ENCODE measurements at places on chromosomes 5 and 9.

- DNase-seq = no peak
Observed at GRCh38 chr5:139636207-139636792, 11.8 kb upstream of the CXXC5 start.

GRCh38 chr5:93724791-93725190 lies 16.6 kb downstream of the POU5F2 start:
- no peak for DNase-seq

- no peak for DNase-seq
Observed at GRCh38 chr5:16773991-16774390, 157.2 kb upstream of the RETREG1 start.

- DNase-seq = no peak
Observed at GRCh38 chr5:138402640-138403039, 36.2 kb upstream of the REEP2 start.

- no peak for DNase-seq
Observed at GRCh38 chr5:129249886-129250285, 155.3 kb downstream of the ISOC1 start.

DNA sequence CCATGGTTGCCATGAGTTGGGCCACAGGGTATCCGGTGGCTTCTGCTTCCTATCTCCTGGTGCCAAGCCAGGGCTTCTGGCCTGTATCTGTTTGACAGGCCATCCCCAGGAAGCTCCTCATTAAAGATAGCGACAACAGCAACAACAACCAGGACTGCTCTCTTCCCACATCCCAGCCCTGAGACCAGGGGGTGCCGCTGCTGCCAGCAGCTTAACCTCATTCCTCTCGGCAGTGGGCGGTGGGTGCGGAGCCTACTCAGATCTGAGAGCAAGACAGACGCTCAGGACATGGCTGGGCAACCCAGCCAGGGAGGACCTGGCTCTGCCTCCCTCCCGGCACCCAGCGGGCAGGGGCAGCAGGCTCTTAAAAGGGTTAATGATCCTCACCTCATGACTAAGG lies 98.3 kb downstream of the PSD2 start:
- no peak for DNase-seq

GRCh38 chr5:180624587-180624986 lies 24.8 kb downstream of the FLT4 start:
- no peak for DNase-seq

GRCh38 chr5:86124333-86124732 lies 493.4 kb upstream of the COX7C start:
- no peak for DNase-seq

DNA sequence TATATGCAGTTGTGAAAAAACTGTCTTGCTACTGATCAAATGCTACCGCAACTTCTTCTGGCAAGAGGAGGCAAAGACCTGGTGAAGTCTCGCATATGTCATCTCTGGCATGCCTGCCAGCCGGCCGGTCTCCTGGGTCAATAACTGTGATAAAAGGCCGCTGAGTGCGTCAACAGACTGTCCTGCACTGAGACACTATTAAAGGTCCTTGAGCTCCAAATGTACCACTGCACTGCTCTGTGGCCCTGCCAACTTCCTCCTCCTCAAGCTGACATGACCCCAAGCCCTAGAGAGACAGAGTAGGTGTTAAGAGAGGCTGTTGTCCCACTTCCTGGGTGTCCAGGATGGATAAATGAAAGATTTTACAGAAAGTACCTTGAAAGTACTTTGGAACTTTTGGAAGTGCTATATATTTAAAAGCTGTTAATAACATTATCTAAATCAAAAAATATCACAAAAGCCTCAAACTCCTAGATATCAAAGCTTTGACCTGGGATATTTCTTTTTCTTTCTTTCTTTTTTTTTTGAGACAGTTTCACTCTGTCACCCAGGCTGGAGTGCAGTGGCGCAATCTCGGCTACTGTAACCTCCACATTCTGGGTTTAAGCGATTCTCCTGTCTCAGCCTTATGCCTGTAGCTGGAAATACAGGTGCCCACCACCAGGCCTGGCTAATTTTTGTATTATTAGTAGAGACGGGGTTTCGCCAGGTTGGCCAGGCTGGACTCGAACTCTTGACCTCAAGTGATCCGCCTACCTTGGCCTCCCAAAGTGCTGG lies 31.5 kb downstream of the RAPGEF1 start:
- peak; percentile 66 for DNase-seq

- DNase-seq = no peak
Observed at GRCh38 chr5:82885627-82886389, 191.4 kb downstream of the TMEM167A start.

DNA sequence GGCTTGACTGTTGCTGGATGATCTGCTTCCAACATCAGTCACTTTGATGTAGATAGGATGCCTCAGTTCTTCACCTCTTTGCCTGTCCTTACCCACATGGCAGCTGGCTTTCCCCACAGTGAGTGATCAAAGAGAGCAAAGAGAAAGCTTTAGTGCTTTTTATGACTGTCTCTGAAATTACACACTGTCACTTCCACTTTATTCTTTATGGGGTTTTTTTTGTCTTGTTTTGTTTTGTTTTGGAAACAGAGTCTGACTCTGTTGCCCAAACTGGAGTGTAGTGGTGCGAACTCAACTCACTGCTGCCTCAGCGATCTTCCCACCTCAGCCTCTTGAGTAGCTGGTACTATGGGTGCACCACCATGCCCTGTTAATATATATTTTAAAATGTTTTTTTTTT lies 32.4 kb upstream of the C5orf24 start:
- no peak for DNase-seq

DNA sequence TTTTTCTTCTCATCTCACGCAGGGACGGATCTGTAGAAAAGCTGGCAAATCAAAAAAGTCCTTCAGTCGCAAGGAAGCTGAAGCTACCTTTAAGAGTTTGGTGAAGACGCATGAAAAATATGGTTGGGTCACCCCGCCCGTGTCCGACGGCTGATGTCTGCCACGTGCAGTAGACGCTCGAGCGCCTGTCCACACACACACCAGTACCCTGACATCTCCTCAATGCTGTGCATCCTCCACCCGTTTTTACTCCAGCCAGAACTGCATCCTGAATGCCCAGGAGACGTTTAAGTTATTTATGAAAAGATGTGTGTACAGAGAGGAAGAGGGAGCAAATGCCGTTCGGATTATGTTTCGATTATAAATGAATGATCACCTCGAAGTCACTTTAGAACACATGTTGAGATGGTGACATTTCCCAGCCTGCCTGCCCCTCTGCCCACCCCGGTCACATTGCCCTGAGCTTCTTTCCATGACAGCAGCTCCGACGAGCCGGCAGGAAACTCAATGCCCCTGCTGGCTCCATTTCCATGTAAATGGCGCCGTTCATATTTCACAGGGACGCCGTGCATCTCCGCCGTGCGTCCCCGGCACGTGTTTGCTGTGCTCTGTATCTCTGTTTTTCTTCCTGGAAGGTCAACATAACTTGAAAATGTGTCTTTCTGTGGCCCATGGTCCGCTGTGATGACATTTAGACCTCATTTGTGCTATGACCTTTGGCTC lies 42.7 kb downstream of the UBE2QL1 start:
- no peak for DNase-seq

DNA sequence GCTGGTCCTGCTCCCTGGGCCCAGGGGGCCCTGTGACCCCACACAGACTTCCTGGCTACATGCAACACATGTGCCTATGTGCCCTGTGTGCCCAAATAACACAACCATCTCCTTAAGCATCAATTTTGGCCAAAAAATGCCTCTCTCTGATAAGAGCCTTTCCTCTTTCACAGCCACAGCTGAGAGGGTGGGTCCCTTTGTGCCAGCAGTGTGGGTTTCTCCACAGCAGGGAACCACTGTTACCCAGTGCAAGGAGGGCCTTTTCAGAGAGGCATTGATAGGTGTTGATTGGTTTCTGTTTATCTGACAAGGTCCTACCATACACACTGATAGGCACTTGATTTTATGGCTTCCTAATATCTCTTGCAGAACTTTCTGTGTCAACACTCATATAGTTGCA lies 42.7 kb downstream of the SYK start:
- DNase-seq = no peak

- DNase-seq = no peak
Observed at GRCh38 chr5:109900911-109901627, 211.3 kb downstream of the MAN2A1 start.

GRCh38 chr9:132986640-132987620 lies 8.4 kb downstream of the GFI1B start:
- no peak for DNase-seq

GRCh38 chr9:134640506-134641172 lies 964 bp upstream of the COL5A1 start:
- DNase-seq = no peak

DNA sequence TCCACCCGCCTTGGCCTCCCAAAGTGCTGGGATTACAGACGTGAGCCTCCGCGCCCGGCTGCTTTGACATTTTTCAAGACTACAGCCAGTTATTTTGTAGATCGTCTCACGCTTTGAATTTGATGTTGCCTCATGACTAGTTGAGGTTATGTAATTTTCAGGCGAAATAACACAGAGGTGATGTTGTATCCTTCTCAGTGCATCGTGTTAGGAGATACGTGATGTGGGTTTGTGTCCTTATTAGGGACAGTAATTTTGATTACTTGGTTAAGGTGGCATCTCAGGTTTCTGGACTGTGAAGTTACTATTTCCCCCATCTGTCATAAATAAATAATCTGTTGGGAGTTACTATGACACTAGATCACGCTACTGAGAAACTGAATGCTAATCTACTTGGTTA lies 25.0 kb downstream of the CTNNA1 start:
- DNase-seq = no peak

DNA sequence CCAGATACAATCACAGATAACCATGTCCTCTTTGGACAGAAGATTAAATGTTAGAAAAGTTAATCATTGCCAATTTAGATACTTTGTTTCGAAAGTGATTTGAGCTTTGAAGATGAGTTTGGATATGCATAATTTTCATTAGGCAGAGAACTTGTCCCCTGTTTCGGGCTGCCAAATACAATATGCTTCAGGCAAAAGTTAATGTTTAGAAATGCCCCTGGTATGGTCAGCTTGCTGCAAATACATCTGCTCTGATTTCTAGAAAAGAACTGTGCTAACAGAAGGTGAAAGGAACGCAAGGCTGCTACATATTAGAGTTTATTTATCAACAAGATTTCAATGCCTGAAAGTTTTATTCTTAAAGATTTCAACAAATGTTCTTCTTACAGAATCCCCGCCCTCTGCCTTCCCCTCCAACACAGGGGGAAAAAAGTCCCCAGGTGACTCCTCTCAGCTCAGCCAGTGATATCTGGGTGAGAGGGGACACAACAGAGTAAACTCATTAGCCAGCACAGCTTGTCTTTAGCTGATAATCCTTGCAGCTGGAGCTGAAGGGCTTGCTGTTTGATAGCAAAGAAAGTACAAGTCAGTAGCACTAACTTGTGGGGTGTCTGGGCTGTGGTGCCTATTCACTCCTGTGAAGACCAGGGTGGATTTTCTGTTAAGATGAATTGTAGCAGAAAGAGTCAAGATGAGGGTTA lies 435.7 kb downstream of the DMAC1 start:
- DNase-seq = no peak

GRCh38 chr5:74639807-74640449 lies 600 bp downstream of the ENC1 start:
- DNase-seq = peak; percentile 75

DNA sequence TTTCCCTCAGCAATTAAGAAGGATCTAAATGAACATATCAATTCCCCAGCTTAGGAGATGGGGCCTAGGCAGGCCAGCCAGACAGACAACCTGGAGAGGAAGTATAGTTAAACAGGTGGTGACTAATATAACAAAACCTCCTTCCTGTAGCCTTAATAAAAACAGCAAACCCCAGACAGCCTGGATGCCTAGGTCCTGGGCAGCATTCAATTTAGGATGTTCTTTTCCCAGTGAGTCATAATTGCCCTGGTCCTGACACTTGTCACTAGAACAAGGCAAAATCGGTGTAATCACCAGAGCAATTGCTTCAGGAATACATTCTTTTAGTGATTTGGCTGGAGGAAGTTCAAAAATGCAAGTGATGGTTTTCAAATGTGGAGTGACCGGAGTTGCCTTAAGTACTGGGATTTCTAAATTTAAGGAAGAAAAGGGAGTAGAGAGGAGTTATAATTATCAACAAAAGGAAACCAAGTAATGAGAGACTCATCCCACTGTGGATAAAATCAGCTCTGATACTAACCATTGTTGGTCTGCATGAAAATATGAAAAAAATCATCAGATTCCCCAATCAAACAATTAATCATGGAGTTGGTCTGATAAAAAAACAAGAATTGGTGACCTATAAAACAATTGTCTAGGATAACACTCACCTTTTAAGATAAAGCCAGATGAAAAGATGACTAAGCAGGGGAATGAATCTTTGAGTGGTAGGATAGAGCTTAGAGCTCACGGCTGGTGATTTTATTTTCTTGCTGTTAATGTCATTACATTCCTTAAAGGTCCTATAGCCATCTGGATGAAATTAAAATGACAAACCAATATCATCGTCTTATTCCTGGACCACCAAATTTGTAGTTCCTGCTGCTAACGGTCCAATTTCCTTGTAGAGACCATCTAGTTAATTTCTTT lies 39.0 kb upstream of the TARS1 start:
- DNase-seq = no peak

- DNase-seq = no peak
Observed at GRCh38 chr9:81424431-81424830, 264.9 kb downstream of the TLE1 start.

DNA sequence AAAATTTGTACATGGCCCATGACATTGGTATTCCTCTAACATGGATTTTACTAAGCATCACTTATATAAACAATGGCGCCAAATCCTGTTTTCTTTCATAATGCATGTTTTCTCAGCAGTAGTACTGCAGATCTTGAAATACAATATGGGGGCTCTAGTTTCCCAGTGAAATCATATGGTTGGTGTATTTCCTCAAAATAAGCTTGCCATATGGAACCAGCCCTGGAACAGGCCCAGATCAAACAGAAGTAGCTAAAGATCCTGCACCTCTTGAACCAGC lies 163.9 kb downstream of the ZNF608 start:
- no peak for DNase-seq

- DNase-seq = no peak
Observed at GRCh38 chr5:122985954-122986721, 50.4 kb downstream of the PPIC start.

DNA sequence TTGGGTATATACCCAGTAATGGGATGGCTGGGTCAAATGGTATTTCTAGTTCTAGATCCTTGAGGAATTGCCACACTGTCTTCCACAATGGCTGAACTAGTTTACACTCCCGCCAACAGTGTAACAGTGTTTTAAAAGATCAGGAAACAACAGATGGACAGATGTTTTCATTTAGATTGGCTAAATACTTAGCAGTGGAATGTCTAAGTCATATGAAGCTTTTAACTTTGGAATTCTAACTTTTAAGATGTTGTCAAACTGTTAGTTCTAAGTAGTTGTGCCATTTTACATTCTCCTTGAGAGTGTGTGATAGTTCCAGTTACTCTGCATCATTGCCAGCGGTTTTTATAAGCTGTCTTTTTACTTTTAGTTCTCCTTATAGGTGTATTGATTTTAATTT lies 688.8 kb downstream of the SEMA5A start:
- DNase-seq = no peak

GRCh38 chr9:126114850-126115460 lies 211.7 kb upstream of the MVB12B start:
- DNase-seq = no peak

- no peak for DNase-seq
Observed at GRCh38 chr5:44801992-44802391, 6.8 kb upstream of the MRPS30 start.
